Prostate gland (tissue), 2 donors: ENCODE measurements at places on chromosomes 13 and 19. TPM values are rescaled to one million over a fixed set of nuclear protein-coding genes. Genes with fewer than 3 reads are reported as not detected.
A peak's percentile ranks its signal among the peaks of the same experiment; 100 is the strongest.

- no peak for DNase-seq
Observed at GRCh38 chr13:67518785-67519184, 288.6 kb upstream of the PCDH9 start.

Gene CYSLTR2
- 0.74 TPM for total RNA-seq

Gene PRRG2
- total RNA-seq = 8.1 TPM

DNA sequence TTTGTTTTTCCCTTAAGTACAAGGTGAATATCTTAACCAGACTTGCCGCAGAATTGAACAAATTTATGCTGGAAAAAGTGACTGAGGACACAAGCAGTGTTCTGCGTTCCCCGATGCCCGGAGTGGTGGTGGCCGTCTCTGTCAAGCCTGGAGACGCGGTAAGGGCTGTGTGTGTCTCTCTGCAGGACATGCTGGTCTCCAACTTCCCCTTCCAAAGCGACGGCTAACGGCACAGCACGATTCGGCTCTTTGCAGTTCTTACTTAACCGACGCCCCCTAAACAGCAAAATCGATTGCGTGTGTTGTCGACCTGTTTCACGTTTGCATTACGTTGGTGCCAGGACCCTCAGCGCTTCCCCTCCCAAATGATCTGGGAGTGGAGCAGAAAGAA is 73.2 kb downstream of the GGACT start:
- DNase-seq = no peak

- DNase-seq = no peak
Observed at GRCh38 chr13:112354330-112355273, 21.6 kb upstream of the SPACA7 start.

GRCh38 chr13:112966776-112967175 is 2.2 kb upstream of the MCF2L start:
- no peak for DNase-seq

Gene ICAM3
- total RNA-seq = 6.5 TPM

Gene SBSN
- total RNA-seq = 4.9 TPM

DNA sequence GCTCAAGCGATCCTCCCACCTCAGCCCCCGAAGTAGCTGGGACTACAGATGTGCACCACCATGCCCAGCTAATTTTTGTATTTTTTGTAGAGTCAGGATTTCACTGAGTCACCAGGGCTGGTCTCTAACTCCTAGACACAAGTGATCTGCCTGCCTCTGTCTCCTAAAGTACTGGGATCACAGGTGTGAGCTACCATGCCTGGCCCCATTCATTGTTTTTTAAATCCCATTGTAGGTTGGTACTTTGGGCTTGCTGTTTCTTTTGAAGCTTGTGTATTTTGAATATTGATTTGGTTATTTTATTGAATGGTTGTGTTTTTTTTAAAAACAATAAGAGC is 26.7 kb downstream of the ZMYM2 start:
- no peak for DNase-seq

Gene CEACAM7
- not detected for total RNA-seq

- DNase-seq = no peak
Observed at GRCh38 chr13:112733112-112733511, 43.3 kb downstream of the ATP11A start.

DNA sequence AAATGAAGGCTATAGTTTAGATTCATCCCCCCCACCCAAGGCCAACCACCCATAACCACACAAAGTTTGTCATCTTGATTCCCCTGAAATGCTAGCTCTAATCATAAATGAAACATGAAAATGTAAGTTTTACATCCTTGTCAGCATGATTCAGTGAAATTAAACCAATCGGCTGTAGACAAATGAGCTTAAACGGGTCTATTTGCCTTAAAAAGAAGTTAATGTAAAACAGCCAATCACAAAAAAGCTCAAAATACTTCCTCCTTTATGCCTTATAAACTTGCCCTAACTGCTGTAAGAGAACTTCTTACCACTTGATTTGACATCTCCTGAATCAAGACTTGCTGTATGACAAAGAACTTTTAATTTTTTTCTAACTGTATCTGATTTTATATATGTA is 34.5 kb upstream of the MRI1 start:
- DNase-seq = no peak

GRCh38 chr19:42197375-42197817 is 20.1 kb downstream of the DEDD2 start:
- DNase-seq = no peak

- DNase-seq = no peak
Observed at GRCh38 chr13:40631605-40632004, 34.8 kb downstream of the FOXO1 start.

GRCh38 chr19:51293571-51294210 is 17.8 kb upstream of the IGLON5 start:
- DNase-seq = no peak

Gene CCDC159
- total RNA-seq = 52.4 TPM

DNA sequence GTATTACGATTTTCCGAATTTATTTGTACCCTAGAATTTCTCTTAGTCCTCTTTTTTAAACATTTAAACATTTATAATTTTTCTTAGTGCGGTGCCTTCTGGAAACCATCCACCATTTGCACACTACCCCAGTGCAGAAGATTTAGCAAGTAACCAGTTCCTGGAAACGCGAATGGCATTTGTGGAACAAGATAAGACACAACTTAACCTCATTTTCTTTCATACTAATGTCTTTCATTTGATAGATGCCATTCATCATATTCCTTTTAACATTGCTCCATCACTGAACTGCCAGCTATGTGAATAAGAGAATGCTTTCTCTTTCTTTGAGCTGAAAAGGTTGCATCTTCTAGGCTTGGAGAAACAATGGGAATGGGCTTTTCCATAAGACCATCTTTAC is 6.8 kb downstream of the FRY start:
- no peak for DNase-seq

- peak; percentile 57 for DNase-seq
Observed at GRCh38 chr19:35509018-35509652, 4.3 kb downstream of the DMKN start.

Gene PCP2
- total RNA-seq = 1.8 TPM

Gene KANK3
- 23.8 TPM for total RNA-seq

- no peak for DNase-seq
Observed at GRCh38 chr13:112700291-112701060, 10.6 kb downstream of the ATP11A start.

DNA sequence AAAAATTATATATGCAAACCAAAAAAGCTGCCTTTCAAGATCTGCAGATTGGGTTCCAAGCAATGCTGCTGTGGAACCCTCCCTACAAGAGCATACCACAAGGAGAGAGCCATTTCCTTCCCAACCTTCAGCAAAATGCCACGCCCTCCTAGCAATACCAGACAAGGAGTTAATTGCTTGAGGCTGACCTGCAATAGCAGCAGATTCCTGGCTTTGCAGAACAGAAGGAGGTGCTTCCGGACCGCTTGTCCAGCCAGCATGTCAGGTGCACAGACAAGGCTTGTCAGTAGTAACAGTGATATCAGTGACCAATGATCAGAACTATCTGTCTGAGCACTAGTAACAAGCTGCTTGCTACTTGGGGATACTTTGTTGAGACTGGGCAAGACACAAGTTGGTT is 301.6 kb downstream of the FGF14 start:
- no peak for DNase-seq

DNA sequence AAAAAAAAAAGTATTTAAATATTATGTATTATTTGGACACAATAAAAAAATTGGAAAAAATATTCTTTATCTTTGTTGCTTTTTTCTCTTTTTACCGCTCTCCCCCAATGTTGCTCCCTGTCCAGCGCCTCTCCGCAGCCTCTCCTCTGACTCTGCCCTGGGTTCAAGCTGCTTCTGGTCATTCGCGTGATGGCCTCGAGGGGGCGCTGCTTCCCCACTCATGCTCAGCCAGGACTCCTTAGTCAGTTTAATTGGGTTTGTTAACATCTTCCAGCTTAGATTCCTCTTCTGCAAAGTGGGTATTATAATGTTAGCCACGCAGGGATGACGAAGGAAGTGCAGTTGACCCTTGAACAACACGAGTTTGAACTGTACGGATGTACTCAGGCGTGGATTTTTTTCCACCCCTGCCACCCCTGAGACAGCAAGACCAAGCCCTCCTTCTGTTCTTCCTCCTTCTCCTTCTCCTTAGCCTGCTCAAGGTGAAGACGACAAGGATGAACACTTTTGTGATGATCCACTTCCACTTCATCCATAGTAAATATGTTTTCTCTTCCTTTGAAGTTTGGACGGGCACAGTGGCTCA is 4.9 kb upstream of the NWD1 start:
- DNase-seq = peak; percentile 46

DNA sequence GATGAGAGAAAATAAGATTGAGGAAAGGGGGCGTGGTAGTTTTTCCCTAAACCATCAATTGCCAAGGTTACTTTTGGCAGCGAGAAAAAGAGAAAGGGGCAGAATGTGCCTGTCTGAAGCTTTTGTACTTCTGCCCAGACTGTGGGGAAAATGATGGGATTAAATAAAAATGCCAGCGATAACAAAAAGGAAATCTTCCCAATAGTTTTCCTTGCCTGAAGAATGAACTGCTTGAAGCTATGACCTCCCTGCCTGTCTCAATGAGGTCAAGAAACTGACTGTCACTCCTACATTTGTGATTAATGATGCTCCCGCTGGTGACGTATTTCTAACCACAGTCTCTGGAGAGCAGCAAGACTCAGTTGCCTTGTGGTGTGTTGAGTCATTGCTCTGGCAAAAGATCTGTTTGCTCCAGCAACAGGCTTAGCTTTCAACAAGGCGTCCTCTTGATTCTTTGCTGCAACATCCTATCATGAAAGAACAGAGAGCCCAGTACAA is 1051.5 kb downstream of the DIAPH3 start:
- no peak for DNase-seq

GRCh38 chr19:46345157-46345556 is 1.7 kb upstream of the PPP5C start:
- DNase-seq = no peak

GRCh38 chr19:38386971-38387549 is 774 bp downstream of the GGN start:
- DNase-seq = no peak

DNA sequence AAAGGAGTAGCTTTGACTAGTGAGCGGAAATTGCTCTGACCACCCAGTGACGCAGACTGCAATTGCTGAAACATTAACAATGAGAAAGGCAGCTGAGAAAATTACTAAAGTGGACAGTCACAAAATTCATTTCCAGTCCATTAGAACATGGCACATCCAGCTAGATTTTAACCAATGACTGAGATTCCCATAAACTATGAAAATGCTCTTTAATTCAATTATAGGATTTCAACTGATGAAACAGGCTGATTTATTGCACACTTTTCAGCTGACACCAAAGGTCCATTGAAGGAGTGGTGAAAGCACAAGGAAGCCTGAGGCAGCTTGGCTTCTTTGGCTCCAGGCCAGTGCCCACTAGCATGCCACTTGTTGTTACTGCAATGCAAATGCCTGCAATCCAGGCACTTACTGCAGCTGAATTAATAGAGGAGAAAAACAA is 933.4 kb downstream of the SLITRK6 start:
- no peak for DNase-seq

DNA sequence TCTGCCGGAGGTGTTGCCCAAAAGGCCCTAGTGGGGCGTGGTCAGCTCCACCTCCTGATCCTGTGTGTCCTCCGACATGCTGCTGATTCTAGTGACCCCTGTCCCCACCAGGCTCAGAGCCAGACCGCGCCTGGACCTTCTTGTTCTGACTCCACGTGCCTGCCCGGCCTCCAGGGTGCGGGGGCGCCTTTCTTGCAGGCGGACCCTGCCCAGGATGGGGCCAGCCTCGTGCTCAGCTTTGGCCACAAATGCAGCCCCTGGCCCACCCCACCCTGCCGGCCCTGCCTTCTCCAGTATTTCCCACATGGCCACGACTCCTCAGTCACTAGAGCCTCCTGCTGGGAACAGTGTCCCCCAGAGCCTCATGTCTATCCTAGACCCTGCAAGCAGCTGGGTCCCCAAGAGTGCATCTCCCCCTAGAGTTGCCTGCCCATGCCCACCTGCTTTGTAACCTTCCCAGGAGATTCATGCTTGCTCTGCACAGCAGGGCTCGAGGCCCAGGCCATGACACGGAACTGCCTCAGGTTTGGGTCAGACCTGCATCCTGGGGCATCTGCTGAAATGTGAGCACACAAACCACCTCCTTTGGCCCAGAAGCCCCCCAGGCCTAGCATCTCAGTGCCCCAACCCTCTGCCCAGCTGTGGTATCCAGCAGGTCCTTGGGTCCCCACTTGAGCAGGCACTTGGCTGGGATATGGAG is 27.0 kb downstream of the TMEM161A start:
- DNase-seq = no peak

GRCh38 chr19:11373166-11373884 is 1.1 kb upstream of the SWSAP1 start:
- no peak for DNase-seq

DNA sequence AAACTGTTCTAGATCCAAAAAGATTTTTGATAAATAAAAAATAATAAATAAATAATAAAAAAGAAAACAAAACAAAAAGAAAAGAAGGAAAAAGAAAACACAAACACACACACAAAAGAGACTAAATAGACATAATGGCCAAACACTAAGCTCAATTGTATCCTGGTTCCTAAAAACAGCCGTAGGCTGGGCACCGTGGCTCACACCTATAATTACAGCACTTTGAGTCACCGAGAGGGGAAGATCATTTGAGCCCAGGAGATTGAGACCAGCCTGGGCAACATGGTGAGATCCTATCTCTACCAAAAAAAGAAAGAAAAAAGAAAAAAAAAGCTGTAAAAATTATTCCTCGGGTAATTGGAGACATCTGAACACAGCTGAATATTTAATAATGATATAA is 8.9 kb downstream of the ETHE1 start:
- no peak for DNase-seq

GRCh38 chr19:11281356-11282049 is 14.5 kb upstream of the TSPAN16 start:
- DNase-seq = no peak
